ENCODE measurements at places on chromosomes 16 and 17.
A peak's percentile ranks its signal among the peaks of the same experiment; 100 is the strongest.

- no peak for DNase-seq
These were observed 800 bp downstream of the FXR2 start for GRCh38 chr17:7613769-7614424.

- DNase-seq = no peak
These were observed 1.1 kb downstream of the DHRS11 start for GRCh38 chr17:36592716-36593321.

- DNase-seq = no peak
These were observed 5.0 kb downstream of the KCNJ12 start for GRCh38 chr17:21381076-21381706.

DNA sequence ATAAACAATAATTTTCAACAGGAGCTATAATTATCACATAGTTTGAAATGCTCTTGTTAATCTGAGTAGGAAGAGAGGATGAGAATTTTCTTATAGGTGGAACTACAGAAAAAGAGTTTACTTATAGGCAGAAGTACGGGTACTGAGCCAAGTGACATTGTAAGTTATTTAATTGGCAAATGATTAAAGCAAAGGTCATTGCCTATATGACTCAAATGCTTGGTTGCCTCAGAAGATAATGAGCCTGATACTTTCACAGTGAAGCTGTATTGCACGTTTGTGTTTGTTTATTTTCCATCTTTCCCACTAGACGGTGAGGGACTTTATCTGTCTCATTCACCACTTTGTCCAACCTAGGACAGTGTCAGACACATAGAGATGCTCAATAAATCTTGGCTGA is 749.3 kb downstream of the MAF start:
- DNase-seq = no peak

DNA sequence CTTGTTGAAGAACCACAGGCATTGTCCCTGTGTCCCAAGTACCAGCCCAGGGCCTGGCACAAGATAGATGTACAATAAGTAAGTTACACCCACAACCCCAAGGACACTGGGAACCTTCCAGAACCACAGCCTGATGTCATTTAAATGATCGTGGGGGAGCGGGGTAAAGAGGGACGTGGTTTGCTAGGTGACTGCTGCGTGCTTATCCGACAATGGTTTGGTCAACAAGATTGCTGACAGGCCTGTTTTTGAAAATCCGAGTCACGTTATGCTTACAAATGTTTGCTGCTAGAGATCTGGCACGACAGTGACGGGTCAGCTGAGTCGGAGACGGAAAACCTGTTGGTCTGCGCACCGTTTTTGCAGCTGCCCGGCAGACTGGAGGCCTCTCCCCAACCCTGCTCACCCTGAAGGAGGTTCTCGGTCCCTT is 22.8 kb downstream of the COTL1 start:
- DNase-seq = no peak

- DNase-seq = no peak
These were observed 125.8 kb downstream of the ANKRD11 start for GRCh38 chr16:89364606-89365005.

- DNase-seq = no peak
These were observed 6.9 kb upstream of the BPTF start for GRCh38 chr17:67818110-67819002.

DNA sequence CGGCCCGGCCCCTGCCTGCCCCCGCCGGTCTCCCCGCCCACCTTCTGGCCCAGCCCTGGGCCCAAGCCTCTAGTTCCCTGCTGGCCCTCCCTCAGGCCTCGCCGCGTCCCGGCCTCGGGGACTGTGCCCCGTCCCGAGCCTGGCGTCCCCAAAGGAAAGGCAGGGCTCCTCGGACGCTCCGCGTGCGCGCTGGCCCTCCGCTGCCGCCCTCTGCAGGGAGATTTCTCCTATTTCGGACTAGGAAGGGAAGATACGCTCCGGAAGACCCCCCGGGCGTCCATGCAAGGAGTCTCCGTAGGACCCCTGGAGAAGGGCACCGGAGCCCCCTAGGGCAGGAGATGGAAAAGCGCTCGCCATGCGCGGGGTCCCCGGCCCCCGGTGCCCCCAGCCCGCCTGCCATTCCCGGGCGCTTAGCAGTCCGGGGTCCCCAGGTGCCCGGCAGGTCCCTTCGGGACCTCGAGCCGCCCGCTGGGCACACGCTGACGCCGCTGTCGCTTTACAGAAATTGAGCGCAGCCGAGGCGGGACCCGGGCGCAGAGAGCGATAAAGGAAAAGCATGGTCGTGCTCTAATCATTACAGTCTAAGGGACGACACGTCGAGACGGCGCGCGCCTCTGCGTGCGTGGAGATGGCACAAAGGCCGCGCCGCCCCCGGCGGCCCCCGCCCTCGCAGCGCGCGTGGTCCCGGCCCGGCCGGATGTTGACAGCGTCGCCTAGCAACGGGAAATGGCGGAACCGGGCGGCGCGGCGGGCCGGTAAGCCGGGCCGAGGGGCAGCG is at the start of gene CCDC40:
TSS of gene CCDC40 (plus strand) at position 706 of the 778 bp plus-strand sequence. CDS start at position 727, 21 bp downstream.
- peak; percentile 91 for DNase-seq

- DNase-seq = no peak
These were observed at the start of gene GPR179 for GRCh38 chr17:38343608-38344419. GPR179 (minus strand) TSS chr17:38343956; CDS start chr17:38343789, 167 bp downstream.

DNA sequence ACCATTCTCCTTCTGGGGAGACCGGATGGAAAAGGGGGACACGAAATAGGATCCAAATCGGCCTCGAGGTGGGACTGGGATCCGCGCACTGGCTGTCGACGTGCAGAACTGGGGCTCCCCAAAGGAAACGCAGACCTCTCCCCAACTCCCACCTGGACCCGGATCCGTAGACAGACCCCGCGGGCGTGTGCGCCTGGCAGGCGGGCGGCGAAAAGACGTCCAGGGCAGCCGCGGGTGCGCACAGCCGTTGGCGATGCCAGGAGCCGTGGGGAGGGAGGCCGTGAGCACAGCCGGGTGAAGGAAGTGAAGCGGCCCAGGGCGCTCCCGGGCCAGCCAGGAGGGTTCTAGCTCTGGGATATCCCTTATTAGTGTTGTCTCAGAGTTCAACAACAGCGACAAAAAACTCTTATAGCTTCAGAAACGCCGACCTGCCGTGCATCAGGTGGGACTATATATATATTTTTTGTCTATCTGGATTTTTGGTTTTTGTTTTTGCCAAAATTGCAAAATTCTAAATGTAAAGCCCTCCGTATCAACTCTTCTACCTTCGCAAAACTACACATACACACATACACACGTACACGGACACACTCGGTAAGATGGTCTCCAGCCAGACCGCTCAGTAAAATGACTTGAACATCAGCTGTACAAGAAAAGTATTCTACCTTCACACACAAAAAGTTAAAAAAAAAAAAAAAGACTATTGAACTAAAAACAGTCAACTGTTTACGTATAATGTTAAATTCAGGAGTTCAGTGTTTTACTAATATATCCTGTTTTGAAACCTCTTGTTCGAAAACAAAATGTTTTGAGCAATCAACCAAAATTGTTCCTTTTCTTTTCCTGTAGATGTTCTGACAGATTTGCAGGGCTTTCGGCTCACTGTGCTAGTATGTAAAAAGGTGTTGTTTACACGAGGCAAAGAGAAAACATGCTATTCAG is 5.2 kb upstream of the AATF start:
- no peak for DNase-seq

GRCh38 chr17:5011928-5012327 is 14.2 kb downstream of the KIF1C start:
- no peak for DNase-seq

GRCh38 chr16:13254998-13255614 is 353.7 kb downstream of the SHISA9 start:
- no peak for DNase-seq

GRCh38 chr16:57621521-57622271 is 6.7 kb upstream of the ADGRG1 start:
- DNase-seq = no peak

- no peak for DNase-seq
These were observed 5.4 kb downstream of the NXPH3 start for GRCh38 chr17:49580981-49581647.

DNA sequence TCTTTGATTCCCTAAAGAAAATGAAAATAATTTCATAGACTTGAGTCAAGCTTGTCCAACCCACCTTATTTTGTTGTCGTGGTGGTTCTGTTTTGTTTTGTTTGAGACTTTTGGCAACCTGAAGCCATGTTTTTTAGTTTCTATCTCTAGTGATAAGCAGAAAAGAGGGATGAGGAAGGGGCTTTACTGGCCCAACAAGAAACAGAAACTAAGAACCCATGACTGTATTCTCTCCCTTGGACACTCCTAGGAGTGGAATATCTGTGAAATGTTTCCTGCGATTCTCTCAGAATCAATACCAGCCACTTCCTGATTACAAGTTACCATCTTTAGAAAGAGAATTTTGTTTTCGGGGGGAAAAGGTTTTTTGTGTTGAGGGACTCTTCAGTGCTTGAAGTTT is 207.5 kb downstream of the PRKCA start:
- DNase-seq = no peak

DNA sequence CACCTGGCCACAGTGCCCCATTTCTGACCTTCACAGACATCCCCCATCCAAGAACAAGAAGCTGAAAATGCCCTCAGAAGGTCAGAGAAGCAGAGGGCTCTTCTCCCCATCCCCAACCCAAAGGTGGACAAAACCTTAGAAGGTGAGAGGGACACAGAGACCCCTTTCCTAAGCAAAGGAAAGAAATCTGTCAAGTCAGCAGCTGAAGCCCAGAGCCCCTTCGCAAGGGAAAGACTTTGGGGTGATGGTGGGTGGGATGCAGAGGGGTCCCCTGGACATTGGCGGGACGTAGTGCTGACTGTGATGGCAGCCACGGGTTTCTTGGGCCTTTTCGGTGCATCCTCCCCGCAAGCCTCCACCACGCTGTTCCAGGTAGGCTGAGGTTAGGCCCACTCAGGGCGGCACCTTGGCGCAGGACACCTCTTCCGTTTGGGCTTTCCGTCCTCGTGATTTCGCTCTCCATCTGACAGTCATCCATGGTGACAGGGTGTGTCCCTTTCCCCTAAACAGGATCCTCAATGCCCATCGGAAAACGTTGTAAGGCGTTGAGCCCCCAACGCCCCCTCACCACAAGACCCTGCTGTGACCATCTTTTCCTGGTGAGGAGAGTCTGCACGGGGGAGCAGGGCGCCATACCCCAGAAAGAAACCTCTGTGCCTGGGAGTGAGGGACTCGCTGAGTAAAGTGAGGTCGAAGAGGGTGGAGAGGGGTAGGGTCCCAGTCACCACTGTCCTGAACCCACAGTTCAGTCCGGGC is 10.7 kb upstream of the GSDMA start:
- peak; percentile 51 for DNase-seq

DNA sequence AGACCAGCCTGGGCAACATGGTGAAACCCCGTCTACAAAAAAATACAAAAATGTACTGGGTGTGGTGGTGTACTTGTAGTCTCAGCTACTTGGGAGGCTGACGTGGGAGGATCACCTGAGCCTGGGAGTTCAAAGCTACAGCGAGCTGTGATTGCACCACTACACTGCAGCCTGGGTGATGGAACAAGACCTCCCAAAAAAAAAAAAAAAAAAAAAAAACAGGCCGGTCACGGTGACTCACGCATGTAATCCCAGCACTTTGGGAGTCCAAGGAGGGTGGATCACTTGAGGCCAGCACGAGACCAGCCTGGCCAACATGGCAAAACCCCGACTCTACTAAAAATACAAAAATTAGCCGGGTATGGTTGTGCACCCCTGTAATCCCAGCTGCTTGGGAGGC is 12.7 kb upstream of the APPBP2 start:
- DNase-seq = no peak

- DNase-seq = no peak
These were observed 121.6 kb upstream of the ANKFN1 start for GRCh38 chr17:56031636-56032035.

DNA sequence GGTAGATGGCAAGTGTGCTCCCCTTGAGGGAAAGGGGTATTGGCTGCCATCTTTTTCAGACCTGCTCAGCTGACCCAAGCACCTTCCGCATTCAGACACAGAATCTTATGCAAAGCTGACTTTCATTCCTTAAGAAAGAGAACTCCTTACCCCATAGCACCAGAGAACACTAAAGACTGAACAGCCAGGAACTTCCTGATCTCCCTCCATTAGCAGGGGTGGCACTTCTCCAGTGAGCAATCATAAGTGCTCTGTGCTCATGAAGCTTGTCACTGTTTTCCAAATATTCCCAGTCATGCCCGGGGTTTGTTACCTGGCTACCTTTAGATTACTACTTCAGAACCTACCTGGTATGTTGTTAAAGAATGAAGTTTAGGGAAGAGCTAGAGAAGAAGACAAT is 11.9 kb downstream of the HSD17B2 start:
- no peak for DNase-seq

- DNase-seq = no peak
These were observed 8.1 kb upstream of the DNASE1 start for GRCh38 chr16:3646348-3646920.

DNA sequence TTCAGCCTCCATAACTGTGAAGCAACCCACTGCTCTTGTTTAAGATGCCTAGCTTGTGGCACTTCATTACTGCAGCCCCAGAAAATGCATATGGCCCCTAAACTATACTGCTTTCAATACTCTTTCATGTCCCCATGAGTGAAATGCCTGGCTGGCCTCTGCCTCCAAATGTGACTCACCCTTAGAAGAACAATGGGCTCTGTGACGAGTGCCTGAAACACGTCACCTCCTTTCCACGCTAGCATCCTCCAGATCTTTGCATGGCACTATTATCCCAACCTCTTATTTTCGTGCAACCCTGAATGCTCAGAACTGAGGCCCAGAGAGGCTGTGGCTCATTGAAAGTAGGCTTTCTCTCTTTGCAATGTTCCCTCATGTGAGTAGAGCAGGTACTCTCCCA is 233.1 kb downstream of the CBLN1 start:
- no peak for DNase-seq

DNA sequence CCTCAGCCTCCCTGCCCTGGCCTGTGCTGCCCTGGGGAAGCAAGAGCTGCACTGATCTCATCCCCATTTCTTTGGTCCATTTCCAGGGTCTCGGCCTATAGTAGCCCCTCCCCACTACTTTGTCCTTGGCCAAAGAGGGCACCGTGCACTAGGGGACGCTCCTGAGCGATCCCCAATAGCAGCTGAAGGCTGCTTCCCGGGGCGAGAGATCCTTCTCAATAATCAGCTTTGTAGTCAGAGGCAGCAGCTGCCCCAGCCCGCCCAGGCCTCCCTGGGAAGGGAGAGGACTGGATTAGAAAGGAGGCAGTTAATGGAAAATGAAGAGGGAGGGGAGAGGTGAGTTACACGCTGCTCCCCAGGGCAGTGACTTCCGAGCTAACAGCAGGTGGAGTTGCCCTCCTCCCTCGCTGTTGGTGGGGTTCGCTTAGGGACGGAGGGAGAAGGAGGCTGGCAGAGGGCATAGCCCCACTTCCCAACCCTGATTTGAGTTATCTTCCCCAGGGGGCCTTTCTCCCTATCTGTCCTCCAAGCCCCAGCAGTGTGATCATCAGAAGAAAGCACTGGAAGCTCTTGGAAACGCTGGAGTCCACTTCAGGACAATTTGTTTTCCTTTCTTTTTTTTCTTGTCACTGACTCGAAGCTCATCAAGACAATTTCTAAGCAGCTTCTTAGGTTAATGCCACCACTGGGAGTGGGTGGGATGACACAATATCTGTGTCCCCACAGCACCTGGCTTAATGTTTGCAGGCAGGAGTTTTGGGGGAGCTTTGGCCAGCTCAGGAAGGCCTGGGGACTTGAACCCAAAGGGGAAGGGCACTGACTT is 2.6 kb downstream of the MXRA7 start:
- DNase-seq = no peak
